ENCODE measurements at places on chromosomes 2 and 18.

- no peak for DNase-seq
Measured at GRCh38 chr2:78061732-78062131, 539.6 kb upstream of the LRRTM4 start.

- no peak for DNase-seq
Measured at GRCh38 chr2:68052717-68053422, 9.9 kb downstream of the C1D start.

DNA sequence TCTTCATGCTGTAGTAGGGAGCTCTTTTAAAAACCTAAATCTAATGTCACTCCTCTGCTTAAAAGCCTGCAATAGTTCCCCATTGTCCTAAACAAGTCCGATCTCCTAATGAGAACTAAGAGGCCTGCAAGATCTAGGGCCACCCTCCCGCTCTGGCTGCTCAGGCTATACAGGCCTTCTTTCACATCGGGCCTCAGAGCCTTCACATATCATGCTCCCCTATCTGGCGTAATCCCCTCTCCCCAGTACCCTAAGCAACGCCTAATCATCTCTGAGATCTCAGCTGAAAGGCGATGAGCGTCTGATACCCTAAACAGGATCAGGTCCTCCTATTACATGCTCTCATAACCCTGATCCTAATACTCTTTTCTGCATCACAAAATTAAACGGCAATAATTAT, 1.9 kb downstream of the MAP4K3 start:
- no peak for DNase-seq

GRCh38 chr2:31529256-31529655, 51.5 kb downstream of the SRD5A2 start:
- DNase-seq: no peak

- no peak for DNase-seq
Measured at GRCh38 chr18:12595571-12596255, 62.2 kb downstream of the SPIRE1 start.

- no peak for DNase-seq
Measured at GRCh38 chr2:189613650-189614420, 33.2 kb upstream of the SLC40A1 start.

- DNase-seq: no peak
Measured at GRCh38 chr2:40281021-40281940, 170.6 kb downstream of the SLC8A1 start.

DNA sequence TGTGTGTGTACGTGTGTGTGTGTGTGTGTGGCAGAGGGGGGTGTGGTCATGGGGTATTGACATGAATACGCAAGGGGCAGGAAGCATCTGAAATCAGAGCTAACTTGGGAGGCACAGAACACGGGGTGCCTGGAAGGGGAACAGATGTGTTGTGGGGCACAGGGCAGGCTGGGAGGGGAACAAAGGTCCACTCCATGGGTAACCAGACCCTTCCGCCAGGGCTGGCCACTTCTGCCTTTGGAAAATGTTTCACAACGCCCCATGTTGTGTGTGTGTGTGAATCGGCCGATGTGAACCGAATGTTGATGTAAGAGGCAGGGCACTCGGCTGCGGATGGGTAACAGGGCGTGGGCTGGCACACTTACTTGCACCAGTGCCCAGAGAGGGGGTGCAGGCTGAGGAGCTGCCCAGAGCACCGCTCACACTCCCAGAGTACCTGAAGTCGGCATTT, at the start of gene SLC11A1:
TSS of gene SLC11A1 (plus strand) at position 358 of the 451 bp plus-strand sequence. CDS start 96 bp downstream, outside the sequence.
- DNase-seq: no peak
